ENCODE measurements at places on chromosomes 6 and 20. TPM values are rescaled to one million over a fixed set of nuclear protein-coding genes. Genes with fewer than 3 reads are reported as not detected.

DNA sequence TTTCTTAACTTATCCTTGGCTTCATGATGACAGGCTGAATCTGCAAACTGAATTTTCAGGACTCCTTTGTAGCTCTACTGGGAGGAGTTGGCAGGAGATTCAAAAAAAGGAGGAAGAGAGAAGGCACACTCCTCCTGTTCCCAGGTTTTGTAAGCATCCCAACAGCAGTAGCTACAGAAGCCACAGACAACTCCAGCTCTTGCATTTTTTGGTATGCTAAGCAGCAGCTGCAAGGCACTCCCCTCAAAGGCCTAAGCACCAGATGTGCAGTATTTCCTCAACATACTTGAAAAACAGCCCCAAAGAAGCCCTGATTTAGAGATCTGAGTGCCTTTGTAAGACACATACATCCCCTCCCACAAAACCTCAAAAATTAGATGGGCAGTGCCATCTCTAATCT is 328.6 kb upstream of the SYNCRIP start:
- no peak overlapping the region for H3K27ac ChIP-seq
- H3K27me3 ChIP-seq, result no peaks in the 10 kb centered on the region
- no peaks in the 10 kb centered on the region for H3K4me1 ChIP-seq
- H3K36me3 ChIP-seq, result no peaks in the 10 kb centered on the region
- DNase-seq, result no peak

- H3K4me3 ChIP-seq, result peak overlapping the region; percentile 75
- H3K27me3 ChIP-seq, result no peaks in the 10 kb centered on the region
- peak overlapping the region; percentile 89 for H3K27ac ChIP-seq
- peaks cover 3% of the 10 kb centered on the region for H3K4me1 ChIP-seq
- H3K36me3 ChIP-seq, result no peaks in the 10 kb centered on the region
- DNase-seq, result peak; percentile 62
Observed at GRCh38 chr6:27806981-27807440, 105.2 kb downstream of the OR2B2 start.

DNA sequence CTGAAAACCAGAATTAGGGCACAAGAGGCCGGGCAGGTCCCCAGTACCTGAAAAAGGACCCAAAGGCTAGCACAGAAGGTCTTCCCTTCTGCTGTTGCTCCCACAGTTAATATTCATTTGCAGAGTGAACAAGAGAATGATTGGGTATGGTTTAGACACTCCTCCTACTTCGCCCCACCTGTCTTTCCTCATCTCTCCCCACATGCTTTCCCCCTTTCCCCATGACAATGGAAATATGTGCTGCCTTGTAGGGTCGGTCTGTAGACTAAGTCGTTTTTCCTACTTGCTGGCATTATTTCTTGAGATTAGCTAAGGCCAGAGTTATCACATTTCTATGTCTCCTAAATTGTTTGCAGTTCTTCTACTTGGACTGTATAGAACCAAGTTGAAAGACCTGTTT is 181.9 kb downstream of the PDE7B start:
- no peak for DNase-seq
- no peaks in the 10 kb centered on the region for H3K27me3 ChIP-seq
- no peak overlapping the region for H3K27ac ChIP-seq
- H3K4me3 ChIP-seq, result no peak overlapping the region
- H3K36me3 ChIP-seq, result no peaks in the 10 kb centered on the region

DNA sequence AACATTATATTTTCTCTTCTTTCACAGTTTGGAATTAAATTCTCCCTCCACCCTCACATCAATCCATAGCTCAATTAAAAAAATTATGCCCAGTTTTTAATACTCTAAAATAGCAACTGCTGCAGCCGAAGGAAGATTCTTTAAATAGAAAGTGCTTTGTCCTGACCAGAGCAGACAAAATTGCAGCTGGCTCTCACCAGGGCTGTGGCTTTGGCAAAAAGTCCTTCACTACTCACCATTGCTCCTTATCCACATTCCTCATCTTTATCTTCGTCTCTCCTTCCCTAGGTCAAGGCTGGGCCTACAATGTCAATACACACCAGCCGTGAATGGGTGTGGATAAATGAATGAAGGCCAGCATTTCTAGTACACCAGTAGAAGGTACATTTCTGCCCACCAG is 107.9 kb upstream of the VGLL2 start:
- H3K4me1 ChIP-seq, result no peaks in the 10 kb centered on the region
- no peak for DNase-seq
- H3K36me3 ChIP-seq, result no peaks in the 10 kb centered on the region
- no peak overlapping the region for H3K27ac ChIP-seq
- no peaks in the 10 kb centered on the region for H3K27me3 ChIP-seq

DNA sequence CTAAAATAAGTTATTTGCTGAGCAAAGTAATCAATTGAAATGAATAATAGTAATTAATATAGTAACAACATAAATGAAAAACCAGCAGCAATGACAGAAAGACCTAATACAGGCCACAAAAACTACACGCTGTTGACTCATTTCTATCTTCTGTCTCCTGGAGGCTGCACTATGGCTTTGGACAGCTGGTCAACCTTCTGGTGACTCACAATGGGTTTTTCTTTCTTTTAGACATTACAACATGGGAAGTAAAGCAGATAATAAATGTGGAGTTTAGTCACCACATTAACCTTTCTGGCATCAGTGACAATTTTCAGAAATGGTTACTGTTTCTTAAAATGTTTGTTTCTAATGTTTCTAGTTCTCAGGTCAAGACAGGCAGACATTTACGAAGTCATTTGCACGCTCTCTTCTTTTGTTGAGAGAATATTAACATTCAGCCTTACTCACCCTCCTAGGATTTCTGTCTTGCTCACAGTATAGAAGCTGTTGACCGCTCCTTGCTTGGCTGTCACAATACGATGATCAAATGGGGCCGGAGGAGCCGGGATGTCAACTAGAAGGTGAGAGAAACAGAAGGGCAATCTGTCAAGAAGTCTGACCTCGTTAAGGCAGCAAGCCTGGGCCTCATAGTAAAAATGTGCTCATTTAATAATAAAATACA is 62.2 kb downstream of the MYLK4 start:
- peak; percentile 92 for DNase-seq
- H3K4me3 ChIP-seq, result no peak overlapping the region
- H3K27ac ChIP-seq, result no peak overlapping the region
- no peaks in the 10 kb centered on the region for H3K36me3 ChIP-seq
- H3K27me3 ChIP-seq, result no peaks in the 10 kb centered on the region
- no peaks in the 10 kb centered on the region for H3K4me1 ChIP-seq

DNA sequence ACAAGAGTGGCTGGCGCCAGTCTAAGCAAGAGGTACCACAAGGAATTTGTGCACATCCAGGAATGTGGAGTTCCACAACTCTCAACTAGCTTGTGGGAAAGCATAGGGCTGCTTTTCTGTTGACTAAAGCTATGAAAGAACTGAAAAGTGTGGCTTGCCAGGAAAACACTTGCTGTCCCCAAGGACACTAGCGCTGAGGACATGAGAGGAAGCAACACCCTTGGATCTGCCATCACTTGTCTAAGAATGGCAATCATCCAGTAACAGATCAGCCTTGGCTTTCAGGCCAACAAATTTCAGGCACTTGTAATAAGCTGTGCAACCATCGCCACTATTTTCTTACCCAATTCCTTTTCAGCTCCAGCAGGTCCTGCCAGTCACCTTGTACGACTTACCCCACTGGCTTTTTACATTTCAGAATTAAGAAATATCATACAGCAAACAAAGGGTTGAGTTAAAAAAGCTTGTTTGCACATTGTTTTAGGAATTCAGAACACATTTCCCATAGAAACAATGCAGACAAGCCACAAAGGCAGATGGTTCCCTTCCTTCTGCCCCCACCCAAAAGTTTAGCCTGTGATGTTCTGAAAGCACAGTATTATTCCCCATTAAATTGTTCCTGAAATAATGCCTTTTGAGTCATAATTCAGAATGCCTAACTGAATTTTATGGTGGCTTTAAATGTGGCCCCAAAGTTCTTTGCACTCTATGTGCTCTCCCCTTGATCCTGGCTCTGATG is 57.9 kb upstream of the SSTR4 start:
- no peaks in the 10 kb centered on the region for H3K27me3 ChIP-seq
- no peaks in the 10 kb centered on the region for H3K4me1 ChIP-seq
- no peak for DNase-seq
- H3K36me3 ChIP-seq, result no peaks in the 10 kb centered on the region
- no peak overlapping the region for H3K27ac ChIP-seq

DNA sequence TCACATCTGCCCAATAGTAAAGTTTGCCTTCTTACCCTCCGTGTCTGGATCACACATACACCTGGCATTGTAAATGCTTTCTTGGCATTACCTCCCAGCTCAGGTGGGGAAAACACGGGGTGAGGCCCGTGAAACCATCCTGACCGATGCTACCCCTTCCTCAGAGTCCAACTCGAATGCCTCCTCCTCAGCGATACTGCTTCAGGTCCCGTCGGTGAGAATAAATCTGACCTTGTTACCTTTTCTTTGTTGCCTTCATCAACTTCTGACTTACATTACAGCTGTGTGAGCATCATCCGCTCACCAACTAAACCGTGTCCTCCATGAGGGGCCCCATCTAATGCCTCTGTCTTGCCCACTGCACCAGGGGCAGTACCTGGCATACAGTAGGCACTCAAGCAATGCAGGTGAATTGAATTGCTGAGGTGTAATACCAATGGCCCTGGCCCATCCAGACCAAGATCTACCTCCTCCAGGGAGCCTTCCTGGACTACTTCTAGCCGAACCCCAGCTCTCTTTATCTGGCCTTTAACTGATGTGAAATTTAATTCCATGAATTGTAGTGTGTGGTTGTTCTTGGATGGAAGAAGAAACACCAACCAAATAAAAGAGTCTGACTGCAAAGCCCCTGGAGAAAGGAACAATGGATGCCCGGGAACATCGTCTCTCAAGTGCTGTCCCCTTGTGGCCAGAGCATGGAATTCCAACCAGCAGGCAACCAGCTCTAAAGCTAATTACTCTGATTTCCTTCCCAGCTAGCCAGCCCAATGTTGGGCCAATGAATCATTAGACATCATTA is 141.5 kb downstream of the ANKRD60 start:
- H3K36me3 ChIP-seq, result no peaks in the 10 kb centered on the region
- H3K27me3 ChIP-seq, result no peaks in the 10 kb centered on the region
- no peak overlapping the region for H3K4me3 ChIP-seq
- H3K4me1 ChIP-seq, result no peaks in the 10 kb centered on the region
- peak; percentile 30 for DNase-seq

DNA sequence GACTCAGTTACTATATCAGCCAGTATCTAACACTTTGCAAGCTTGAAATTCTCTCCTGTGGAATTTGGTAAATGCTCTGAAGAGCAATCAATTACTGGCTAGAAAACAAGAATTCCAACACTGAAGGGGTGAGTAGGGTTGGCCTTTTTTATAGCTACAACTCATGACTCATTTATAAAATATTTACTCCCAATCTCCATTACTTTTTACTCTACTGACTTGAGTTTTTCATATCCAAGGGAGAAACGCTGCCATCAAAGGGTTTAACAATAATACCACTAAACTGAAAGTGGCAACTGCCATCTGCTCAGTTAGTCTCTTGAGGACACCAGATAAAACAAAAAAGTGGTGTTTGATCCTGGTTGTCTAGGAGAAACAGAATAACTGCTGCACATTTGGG is 203.1 kb downstream of the UBE3D start:
- H3K27ac ChIP-seq, result no peak overlapping the region
- H3K4me3 ChIP-seq, result no peak overlapping the region

The MAP3K7 gene
- total RNA-seq, result 29.8 TPM

The MICB gene
- total RNA-seq, result 17.2 TPM

The UST gene
- total RNA-seq, result 19.5 TPM
